ENCODE measurements at places on chromosomes 2 and 18.

DNA sequence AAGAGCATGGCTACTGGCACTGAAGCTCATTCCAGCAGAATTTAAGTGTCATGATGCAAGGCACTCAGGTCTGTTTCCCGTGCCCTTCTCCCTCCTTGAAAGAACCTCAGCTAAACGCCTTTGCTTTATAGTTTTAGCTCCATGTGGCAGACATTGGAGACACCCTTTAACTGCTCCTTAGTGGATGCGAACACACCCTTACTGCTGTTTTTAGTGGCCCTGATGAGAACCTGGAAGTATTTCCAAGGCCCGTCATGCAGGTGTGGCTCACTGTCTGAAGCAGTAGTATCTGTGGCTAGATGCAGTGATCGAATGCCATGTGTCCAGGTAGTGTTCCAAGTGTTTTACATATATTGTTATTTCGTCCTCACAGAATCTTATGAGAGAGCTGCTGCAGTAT lies 28.3 kb downstream of the KIF5C start:
- no peak for DNase-seq

- no peak for DNase-seq
Measured at GRCh38 chr2:188902901-188903491, 71.2 kb upstream of the COL3A1 start.

- peak; percentile 69 for DNase-seq
Measured at GRCh38 chr2:38740851-38741731, 10.1 kb downstream of the SRSF7 start.

GRCh38 chr18:9115984-9116383 lies 13.5 kb downstream of the NDUFV2 start:
- no peak for DNase-seq

GRCh38 chr2:26721115-26722032 lies 28.9 kb downstream of the KCNK3 start:
- peak; percentile 23 for DNase-seq

DNA sequence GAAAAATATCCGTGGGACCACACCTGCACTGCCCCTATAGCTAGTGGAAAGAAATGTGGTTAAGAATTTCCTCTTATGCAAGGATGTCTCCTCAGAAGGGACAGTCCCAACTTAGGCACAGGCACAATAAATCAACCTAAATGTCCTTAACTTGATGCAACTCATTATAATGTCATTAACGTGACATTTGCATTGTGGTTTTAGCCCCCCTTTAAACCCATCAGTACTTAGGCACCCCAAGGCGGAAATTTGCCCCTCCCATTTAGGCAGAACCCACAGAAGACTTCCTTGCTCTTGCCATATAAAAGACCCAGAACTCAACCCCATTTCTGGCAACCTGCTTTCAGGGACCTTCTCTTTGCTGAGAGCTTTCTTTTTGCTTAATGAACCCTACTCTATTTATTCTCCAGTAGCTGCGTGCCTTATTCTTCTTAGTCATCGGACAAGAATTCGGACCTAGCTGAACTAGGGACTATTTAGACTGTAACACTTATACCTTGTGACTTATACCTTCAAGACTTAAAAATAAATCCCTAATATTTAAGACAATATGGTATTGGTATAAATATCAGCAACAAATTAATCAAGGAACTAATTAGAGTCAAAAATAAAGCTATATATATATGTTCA lies 1281.6 kb upstream of the TMEFF2 start:
- no peak for DNase-seq

- DNase-seq = no peak
Measured at GRCh38 chr2:128646691-128647090, 328.0 kb upstream of the HS6ST1 start.

- DNase-seq = no peak
Measured at GRCh38 chr2:144526831-144527230, 6.9 kb upstream of the ZEB2 start.

DNA sequence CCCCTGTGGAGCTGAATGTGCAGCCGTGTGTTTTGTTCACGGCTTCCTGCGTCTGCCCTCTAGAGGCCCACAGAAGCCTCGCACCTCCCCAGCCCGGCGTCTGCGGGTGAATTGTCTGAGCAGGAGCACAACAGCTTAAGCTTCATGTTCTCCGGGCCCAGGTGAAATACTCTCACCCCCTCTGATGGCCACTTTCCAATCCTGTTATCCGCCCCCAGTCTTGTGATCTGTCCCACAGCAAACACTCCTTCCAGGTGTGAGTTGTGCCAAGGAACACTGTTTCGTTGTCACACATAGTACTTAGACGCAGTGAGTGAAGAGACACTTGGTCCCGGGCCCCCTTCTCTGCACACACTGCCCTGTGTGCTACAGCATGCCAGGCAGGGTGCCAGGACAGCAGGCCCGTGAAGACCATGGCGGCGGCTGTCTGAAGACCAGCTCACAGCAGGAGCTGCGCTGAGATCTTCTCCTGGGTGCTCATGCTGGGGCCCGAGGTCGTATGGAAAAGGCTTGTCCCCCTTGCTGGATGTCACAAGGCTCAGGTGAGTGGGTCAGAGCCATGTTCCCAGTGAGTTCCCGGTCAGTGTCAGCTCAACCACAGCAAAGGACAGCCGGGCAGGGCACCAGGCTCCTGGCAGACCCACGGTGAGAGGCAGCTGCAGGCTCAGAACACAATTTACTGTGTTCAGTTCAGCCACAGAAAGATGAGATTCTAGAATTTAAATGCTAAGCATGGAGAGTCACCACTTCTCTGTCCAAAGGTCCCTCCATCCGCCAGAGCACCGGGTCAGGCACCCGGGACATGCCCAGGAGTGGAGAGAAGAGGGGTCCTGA lies 6.8 kb upstream of the PXDN start:
- DNase-seq = peak; percentile 59

- no peak for DNase-seq
Measured at GRCh38 chr18:26406324-26406723, 142.0 kb downstream of the KCTD1 start.

- DNase-seq = no peak
Measured at GRCh38 chr2:230575642-230576324, 136.9 kb upstream of the CAB39 start.

DNA sequence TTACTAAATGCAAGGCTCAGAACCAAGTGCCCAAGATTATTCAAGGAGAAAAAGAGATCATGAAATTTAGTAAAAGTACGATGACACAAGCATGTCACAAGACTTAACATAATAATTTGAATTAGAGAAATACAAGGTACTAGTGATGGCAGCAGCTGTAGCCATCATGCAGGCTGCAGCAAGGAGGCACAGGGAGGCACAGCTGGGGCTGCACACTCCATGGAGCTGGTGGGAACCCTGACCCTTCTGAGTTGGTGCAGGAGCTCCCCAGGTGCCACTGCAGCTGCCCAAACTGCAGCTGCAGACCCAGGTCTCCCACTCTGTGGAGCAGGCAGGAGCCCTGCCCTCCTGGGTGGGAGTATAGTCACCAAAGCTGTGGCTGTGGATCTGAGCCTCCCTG lies 46.0 kb downstream of the COL3A1 start:
- DNase-seq = no peak

- DNase-seq = no peak
Measured at GRCh38 chr2:145652571-145653545, 1132.9 kb upstream of the ZEB2 start.

- no peak for DNase-seq
Measured at GRCh38 chr2:51959696-51960095, 927.8 kb upstream of the NRXN1 start.

GRCh38 chr2:204933735-204934374 lies 388.6 kb downstream of the PARD3B start:
- peak; percentile 88 for DNase-seq

DNA sequence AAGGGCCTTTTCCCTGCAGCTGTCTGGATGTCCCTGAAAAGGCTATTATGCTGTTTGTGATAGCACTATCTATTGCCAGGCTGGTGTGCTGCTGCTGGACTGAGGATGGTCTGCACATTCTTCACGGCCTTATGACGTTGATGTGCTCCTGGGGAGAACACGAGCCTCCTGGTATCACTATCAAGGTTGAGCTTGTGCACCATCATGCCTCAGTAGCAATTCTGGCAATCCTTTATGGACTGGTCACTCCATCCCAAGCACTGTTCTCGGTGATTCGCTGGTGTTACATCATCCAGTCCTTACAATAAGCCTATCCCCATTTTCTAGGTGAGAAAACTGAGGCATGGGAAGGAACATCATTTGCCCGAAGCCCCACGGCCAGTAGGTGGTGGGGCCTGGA lies 18.2 kb upstream of the CCBE1 start:
- no peak for DNase-seq

- DNase-seq = no peak
Measured at GRCh38 chr2:235879116-235879515, 289.1 kb downstream of the GBX2 start.
